ENCODE measurements at places on chromosomes 3 and 15. TPM values are rescaled to one million over a fixed set of nuclear protein-coding genes. Genes with fewer than 3 reads are reported as not detected.

The RBP2 gene
- not detected for total RNA-seq

The SLC6A6 gene
- total RNA-seq = 24.2 TPM

The ZNF80 gene
- not detected for total RNA-seq

The GUCA1C gene
- not detected for total RNA-seq

The UBAP1L gene
- total RNA-seq = 0.90 TPM

The ROBO1 gene
- total RNA-seq = 22.9 TPM

The EBLN2 gene
- 7.2 TPM for total RNA-seq

The CCDC14 gene
- 22.0 TPM for total RNA-seq

The C3orf70 gene
- 0.90 TPM for total RNA-seq

The GRIP2 gene
- not detected for total RNA-seq

The CAND2 gene
- 1.1 TPM for total RNA-seq

The GABRR3 gene
- not detected for total RNA-seq

The TRPC1 gene
- total RNA-seq = 8.5 TPM

The GRM7 gene
- 0.85 TPM for total RNA-seq

The TOPBP1 gene
- 29.7 TPM for total RNA-seq

The SLC9C1 gene
- 0.09 TPM for total RNA-seq

The SLC28A2 gene
- total RNA-seq = not detected

The SPATA12 gene
- 0.18 TPM for total RNA-seq

The FBXO45 gene
- total RNA-seq = 14.0 TPM

The NOP10 gene
- total RNA-seq = 219 TPM

The MANF gene
- 136 TPM for total RNA-seq

The CKMT1A gene
- not detected for total RNA-seq

The DUOX1 gene
- total RNA-seq = not detected

The THBS1 gene
- 7,438 TPM for total RNA-seq

The NMNAT3 gene
- 0.85 TPM for total RNA-seq

The ITIH4 gene
- total RNA-seq = 0.38 TPM

The KCNMB3 gene
- 1.2 TPM for total RNA-seq

The PLSCR2 gene
- total RNA-seq = 0.18 TPM

The GRM2 gene
- 0.09 TPM for total RNA-seq

The GNAT1 gene
- not detected for total RNA-seq

Measured in endothelial cell of coronary artery (primary cell).